Adipocyte (in vitro differentiated cells): ENCODE measurements at places on chromosomes 3 and 15.

DNA sequence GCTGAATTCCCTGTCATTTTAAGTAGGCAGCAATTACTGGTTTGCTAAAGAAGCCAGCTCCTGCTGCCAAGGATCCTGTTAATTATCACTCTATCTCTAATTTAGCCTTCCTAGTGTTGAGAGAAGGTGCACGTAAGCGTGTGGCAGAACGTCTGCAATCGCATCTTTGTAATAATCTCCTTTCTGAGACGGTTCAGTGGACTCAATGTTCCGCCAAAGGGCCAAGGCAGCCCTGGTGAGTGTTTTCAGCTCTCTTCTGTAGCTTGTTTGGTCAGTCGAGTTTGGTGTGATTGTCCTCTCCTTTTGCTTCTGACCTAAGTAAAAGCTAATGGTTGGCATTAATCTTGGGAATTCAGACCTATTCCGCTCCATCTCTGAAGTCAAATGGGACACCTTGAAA, 24.2 kb downstream of the MITF start:
- DNase-seq: no peak

DNA sequence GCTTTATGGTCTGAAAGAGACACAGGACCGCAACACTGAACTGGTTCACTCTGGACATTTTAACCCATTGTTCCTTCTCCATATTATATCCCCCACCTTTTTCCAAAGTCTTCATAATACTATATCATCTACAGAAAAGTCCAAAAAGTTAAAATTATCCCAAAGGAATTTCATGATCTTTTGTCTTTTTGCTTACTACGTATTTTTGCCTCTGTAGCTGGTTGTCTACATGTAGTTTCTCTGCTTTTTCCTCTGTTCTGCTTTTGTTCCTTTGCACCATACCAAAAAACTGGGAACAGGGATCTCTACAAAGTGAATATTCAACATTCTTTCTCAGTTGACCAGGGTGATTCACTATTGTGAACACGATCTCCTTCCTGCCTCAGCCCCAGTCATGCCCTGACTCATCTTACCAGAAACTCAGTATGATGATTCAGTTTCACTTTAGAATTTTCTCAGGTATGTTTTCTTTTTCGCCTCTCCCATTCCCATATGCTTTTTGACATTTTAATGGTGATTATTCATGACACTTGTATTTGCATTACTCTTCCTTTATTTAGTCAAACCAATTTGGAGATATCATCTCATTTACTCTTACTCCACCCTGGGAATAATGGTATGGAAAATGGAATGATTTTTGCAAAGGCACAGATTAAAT, 14.5 kb downstream of the EMC4 start:
- peak; percentile 82 for DNase-seq

GRCh38 chr15:91302588-91303439, 202.8 kb downstream of the SV2B start:
- DNase-seq: peak; percentile 87

DNA sequence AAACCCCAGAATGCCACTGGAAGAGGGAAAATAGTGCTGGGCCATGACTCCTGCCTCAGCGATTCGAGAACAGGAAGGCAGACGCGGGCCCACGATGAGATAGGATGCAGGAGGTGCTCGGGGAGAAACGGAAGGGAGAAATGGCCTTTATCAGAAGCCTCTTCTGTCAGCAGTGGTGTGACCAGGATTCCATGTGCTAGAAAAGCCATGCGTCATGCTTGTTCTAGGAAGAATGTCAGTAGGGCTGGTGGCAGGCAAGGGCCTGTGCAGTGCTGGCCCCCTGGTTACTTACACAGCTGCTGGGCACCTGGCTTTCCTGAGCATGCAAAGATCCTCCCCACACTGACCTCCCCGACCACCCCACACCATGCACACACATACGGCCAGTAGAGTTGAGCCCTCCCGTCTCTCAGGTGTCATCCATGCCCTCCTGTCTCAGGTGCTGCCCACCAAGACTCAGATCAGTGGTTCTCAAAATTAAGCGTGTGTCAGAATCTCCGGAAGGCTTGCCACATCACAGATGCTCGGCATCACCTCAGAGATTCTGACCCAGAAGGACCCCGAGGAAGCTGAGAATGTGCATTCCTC, 106.7 kb downstream of the ADAMTS17 start:
- DNase-seq: no peak

- no peak for DNase-seq
Measured at GRCh38 chr3:23481616-23482278, 278.6 kb downstream of the UBE2E2 start.

DNA sequence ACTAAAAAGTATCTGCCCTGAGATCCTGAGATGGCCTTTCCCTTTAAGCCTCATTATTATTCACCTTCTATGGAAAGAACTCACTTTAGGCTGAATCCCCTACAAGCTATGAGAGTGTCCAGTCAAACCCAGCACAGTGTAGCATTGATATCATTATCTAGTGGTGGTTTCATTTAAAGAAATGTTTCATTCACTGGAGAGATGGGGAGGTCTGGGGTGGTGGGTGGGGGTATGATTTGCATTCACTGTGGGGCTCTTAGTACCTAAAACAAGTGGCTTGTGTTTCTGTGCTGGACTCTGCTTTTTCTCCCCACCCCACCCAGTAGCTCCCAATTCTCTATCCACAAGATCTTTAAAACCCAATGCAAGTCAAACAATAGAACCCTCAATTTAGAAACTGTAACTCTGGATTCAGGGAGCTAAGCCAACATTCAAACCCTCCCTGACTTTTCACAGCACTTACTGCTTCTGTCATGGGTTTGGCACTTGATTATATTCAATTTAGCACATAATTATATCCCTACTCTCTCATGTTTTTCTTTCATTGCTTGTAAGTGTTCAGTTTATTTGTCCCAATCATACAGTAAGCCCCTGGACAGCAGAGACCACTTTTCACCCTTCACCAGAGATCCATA, 310.5 kb upstream of the THBS1 start:
- peak; percentile 14 for DNase-seq

GRCh38 chr3:136899622-136900158, 37.7 kb downstream of the NCK1 start:
- no peak for DNase-seq

DNA sequence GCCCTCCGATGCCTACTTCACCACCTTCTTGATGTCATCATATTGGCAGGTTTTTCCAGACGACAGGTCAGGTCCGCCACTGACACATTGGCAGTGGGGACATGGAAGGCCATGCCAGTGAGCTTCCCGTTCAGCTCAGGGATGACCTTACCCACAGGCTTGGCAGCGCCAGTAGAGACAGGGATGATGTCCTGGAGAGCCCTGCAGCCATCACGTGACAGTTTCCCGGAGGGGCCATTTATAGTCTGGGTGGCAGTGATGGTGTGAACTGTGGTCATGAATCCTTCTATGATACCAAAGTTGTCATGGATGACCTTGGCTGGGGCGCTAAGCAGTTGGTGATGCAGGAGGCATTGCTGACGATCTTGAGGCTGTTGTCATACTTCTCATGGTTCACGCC, 68.5 kb downstream of the ZNF609 start:
- no peak for DNase-seq

DNA sequence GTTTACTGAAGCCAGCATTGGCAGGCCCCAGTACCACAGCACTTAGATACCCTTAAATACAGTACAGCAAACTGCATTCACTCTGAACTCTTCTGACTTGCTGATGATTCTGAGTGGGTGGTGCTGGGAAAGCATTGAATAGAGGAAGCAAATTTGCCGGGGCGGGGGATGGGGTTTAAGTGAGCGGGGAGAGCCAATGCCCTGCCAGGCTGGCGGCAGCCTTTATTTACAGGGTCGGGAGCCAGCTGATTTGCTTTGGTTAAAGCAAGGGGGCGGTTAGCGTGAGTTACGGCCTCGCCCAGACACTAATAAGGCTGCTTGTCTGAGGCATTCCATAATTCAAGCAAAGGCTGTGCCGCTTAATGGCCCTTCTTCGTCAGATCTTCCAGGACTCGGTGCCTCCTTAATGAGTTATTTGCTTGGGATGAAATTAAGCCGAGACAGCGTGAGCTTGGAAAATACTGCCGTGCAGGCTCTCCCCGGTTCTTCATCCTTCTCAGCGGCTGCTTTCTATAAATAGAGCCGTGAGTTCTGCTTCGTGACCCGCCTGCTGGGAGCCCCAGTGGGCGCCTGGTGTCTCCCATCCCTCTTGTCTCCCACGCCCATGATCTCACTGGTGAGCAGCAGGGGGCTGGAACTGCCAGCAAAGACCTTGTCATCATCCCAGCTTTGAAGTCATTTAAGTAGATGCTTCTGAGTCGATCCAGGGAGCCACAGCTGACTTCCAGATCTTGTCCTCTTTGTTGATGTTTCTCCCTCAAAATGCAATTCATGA, 25.8 kb downstream of the SPSB4 start:
- peak; percentile 45 for DNase-seq

- no peak for DNase-seq
Measured at GRCh38 chr15:79198461-79198860, 84.1 kb upstream of the ANKRD34C start.

- no peak for DNase-seq
Measured at GRCh38 chr15:44999105-44999504, 23.9 kb upstream of the SORD start.

- no peak for DNase-seq
Measured at GRCh38 chr3:126834596-126835471, 130.8 kb downstream of the CHCHD6 start.

DNA sequence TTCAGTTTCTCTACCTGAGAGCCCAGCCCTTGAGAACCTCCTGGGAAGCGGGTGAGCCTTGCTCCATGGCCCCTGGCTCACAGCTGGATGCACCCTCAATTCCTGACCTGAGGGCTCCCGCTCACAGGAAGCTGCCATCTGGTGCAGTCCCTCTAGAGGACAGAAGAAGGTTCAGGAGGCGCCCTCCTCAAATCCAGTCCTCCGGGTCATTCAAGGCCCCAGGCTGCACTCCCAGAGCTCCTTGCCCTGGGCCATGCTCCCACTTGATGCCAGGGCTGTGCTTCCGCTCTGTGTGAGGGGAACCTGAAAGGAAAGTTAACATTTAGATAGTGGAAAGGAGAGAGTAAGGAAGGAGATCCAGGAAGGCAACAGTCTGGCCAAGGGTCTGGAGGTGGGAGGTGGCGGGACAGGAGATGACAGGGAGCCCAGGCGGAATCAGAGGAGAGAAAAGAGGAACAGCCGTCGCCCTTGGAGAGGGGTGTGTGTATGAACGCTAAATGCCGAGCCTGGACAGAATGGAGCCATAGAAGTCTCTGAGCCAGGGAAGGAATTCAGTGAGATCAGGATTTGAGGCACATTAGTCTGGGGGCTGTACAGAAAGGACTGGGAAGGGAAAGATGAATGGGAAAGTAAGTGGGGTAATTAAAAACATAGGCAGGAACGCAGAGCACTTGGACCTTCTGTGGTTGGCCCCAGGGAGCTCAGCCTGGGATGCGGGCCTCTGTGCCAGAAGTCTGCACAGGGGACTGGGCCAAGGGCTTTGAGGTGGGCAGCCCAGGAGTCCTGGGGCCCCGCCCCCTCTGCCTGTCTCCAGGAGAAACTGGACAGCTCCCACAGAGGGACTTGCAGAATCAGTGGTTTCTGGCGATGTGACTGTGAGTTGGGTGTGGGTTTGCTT, 26.1 kb downstream of the TBC1D21 start:
- peak; percentile 31 for DNase-seq

GRCh38 chr15:22915866-22916515, 64.2 kb downstream of the CYFIP1 start:
- DNase-seq: no peak

DNA sequence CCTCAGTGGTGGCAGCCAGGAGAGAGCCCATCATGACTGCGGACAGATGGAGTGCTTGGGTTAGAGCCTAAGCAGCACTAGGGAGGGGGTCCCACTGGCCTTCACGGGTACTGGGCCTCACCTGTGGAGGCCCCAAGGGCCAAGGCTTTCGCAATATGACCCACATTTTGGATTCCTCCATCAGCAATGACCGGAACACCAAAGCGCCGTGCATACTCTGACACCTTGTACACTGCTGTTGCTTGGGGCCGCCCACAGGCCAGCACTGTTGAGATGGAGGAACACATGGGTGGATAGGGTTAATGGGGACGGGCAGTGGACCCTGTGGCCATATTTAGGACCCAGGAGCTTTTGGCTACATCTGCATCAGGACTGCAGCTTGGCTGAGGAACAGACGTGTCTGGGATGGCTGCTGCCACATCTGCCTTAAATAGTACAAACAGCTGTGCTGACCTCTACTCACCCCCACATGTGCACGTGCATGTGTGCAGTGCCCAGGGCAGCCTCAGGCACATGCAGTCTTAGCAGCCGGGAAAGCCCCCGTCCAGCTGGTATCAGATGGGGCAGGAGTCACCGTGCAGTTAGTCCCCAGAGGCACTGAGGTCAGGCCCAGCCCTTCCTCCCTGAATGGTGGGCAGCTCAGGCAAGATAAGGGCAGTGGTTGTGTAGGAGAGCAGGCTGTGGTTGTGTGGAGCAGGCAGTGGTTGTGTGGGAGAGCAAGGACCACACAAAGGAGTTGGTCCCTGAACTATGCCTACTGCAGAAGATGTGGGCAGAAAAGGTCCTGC, 3.3 kb downstream of the NDUFAF3 start:
- no peak for DNase-seq

GRCh38 chr15:80834906-80835305, 55.7 kb downstream of the CEMIP start:
- peak; percentile 77 for DNase-seq

DNA sequence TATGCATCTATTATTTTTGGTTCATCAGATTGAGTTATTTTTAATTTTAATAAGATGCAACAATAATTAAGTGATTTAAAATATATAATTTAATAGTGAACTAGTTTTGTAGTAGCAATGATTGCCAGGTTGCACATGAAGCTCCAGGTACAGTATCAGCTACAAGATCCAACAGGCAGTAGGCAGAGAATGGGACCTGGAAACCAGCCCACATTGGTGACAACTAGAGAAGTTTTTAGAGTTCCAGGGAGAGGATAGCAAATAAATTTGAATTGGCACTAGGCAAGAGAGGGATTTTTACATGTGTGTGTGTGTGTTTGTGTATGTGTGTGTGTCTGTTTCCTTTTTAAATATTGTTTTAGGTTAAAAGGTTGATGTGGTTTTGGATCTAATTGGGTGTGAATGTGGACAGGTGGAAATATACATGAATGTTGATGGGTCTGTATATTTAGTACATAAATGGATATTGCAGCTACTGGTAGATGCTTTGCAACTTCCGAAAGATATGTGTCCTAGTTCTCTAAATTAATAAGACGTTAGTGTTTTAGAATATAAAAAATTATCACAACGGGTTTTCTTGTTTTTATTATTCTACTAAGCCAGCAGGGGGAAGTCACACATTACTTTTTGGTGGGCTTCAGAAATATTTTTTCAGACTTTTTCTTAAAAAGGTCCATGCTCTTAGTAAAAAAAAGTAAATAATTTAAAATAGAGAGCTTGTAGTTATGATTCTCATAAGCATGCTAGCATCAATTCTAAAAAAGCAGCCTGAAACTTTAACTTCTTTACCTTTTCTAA, 110.1 kb upstream of the GBE1 start:
- DNase-seq: peak; percentile 44

GRCh38 chr3:135047061-135047460, 252.0 kb downstream of the EPHB1 start:
- DNase-seq: no peak

GRCh38 chr3:127328421-127328820, 40.6 kb upstream of the PRR20G start:
- no peak for DNase-seq

DNA sequence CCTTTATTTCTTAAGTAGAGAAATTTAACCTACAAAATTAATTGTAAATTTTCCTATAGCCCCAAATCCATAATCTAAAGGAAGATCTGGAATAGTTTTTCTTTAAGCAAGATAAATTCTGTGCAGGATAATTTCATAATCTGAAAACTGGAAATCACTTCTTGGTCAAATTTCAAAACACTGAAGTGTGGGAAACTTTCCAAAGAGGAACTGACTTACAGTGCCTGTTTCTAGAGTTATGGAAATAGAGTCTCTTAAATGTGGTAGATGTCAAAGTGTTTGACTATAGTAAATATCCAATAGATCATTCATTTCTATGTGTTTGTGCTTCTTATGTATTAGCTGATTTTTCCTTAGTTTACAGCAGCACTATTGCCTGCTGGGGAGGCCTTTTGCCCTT, 1.6 kb upstream of the P2RY13 start:
- DNase-seq: peak; percentile 60
